ENCODE measurements at places on chromosomes 7 and 10. TPM values are rescaled to one million over a fixed set of nuclear protein-coding genes. Genes with fewer than 3 reads are reported as not detected.

DNA sequence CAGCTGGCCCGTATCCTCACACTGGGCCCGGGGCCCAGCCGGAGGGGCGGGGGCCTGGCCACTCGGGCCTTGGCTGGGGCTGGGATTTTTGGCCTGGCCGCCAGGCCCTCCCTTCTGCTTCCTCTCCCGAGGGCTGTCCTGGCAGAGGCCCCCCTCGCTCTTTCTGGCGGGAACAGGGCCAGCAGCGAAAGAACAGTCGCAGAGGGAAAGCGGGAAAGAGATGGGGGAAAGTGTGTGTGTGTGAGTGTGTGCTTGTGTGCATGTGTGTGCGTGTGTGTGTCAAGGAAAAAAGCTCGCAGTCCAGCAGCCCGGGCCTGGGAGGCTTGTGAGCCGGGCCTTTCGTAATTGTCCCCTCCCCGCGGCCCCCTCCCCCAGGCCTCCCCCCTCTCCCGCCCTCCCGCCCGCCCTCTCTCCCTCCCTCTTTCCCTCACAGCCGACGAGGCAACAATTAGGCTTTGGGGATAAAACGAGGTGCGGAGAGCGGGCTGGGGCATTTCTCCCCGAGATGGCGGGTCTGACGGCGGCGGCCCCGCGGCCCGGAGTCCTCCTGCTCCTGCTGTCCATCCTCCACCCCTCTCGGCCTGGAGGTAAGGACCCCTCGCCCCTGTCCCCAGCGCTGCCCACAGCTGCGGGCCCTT, at the start of gene ELN:
Gene ELN (plus strand): TSS at position 491 of the 638 bp plus-strand sequence. CDS start 15 bp downstream, at position 506.
- no peaks in the 10 kb centered on the region for H3K27me3 ChIP-seq
- no peak within 1 kb of the TSS for H3K27ac ChIP-seq
- H3K4me1 ChIP-seq: peaks cover 20% of the 10 kb centered on the region

- H3K27ac ChIP-seq: no peak overlapping the region
- H3K4me3 ChIP-seq: no peak overlapping the region
- H3K27me3 ChIP-seq: no peaks in the 10 kb centered on the region
These were observed 139.9 kb downstream of the CXCL12 start for GRCh38 chr10:44244745-44245600.

- H3K27ac ChIP-seq: no peak overlapping the region
- no peaks in the 10 kb centered on the region for H3K36me3 ChIP-seq
- DNase-seq: no peak
- H3K4me1 ChIP-seq: peaks cover 22% of the 10 kb centered on the region
These were observed 17.8 kb downstream of the CDHR3 start for GRCh38 chr7:105980645-105981396.

The MEST gene
- total RNA-seq: 229 TPM

The PSD gene
- 4.0 TPM for total RNA-seq

The GIMAP2 gene
- total RNA-seq: not detected

The SLC29A4 gene
- 8.8 TPM for total RNA-seq

The GJD4 gene
- not detected for total RNA-seq

The KNDC1 gene
- 16.0 TPM for total RNA-seq

All from GM23338 (cell line).